ENCODE measurements at places on chromosomes 2 and 18.

- DNase-seq, result no peak
Measured at GRCh38 chr2:237492137-237492890, 5.3 kb downstream of the MLPH start.

- no peak for DNase-seq
Measured at GRCh38 chr2:50263728-50264127, 768.2 kb downstream of the NRXN1 start.

GRCh38 chr2:85678377-85678776, 10.4 kb upstream of the SFTPB start:
- DNase-seq, result no peak

DNA sequence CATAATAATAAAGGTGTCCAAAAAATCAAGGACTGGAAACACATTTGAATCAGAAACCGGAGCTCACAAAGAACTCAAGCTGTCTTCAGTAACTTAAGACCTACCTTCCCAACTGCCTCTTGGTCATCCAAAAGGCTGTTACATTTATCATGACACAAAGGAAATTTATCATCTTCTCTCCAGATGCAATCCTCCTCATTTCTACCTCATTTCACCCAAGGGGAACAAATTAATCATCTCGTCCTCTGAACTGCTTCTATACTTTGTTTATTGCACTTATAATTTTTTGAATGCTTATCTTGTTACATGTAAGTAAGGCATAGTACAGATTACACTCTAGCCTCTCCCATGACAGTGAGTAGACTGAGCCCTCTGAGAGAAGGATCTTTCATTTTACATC, 105.1 kb upstream of the RGPD4 start:
- no peak for DNase-seq

- no peak for DNase-seq
Measured at GRCh38 chr2:241560883-241561474, 2.4 kb downstream of the BOK start.

Measured in Right ventricle myocardium inferior (tissue), 1 donor.